ENCODE measurements at places on chromosomes 13 and 19.
A peak's percentile ranks its signal among the peaks of the same experiment; 100 is the strongest.

DNA sequence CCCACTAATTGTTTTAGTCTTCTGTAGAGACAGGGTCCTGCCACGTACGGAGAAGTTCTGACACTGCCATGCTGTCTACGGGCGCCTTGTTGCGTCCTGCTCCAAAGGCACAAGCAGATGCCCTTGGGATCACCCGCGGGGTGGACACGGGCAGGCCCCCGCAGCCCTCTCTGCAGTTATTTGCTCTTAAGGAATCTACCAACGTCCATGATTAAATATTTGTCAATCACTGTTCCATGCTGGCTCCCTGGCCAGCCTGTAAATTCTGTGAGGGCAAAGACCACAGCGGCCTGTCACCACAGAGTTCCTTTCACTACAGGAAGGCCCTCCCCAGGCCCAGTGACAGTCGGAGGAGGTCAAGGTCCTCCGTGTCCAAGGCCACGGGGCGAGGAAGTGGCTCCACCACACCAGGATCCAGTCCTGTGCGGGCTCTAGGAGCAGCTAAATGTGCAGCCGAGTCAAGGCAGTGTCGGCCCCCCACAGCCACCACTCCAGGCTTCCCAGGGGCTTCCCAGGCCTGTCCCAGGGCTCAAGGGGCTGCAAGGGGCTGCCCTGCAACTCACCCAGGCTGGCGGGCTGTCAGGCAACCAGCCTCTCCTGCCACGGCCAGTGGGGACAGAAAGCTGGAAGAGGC is 2.1 kb downstream of the RNF126 start:
- no peak for DNase-seq

DNA sequence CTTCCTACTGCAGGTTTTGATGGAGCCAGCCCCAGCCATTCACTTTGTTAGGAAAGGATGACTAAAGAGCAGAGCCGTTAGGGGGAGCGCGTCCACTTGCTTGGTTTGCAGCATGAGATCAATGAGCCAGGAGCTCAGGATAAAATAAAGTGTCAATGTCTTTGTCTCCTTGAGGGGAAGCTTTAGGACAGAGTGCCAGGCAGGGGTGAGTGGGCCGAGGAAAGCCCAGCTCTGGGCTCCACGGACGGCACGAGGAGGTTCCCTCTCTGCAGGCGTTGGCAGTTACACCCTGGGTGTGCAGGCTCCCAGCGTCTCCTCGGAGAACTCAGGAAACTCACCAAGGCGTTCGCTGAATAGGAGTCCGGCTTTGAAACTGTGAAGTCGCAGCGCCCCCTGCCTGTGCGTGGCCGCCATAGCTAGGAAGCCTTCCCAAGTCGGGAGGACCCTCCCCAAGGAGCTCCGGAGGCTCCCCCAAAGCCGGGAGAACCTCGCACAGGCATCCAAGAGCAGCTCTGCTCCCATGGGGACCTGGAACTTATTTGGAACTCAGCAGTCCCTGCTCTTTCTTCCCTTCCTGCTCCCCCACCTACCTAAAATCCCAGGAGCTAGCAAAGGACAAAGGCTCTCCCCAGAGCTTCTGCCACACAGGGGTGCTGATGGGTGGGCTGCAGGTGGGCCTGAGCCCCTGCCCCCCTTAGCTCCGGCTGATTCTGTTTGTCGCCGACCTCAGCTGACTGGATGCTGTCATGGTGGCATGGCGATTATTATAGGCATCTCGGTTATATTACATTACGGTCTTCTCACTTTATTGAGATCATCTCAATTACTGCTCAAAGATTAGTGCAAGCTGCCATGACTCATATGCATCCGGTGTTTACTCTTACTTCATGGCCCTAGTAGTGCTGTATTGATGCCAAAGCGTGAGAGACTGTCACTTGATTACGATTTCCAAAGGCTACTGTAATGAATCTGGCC is 34.4 kb downstream of the GSX1 start:
- DNase-seq = peak; percentile 38

GRCh38 chr13:110201114-110201513 is 105.8 kb downstream of the COL4A1 start:
- no peak for DNase-seq

- no peak for DNase-seq
Observed at GRCh38 chr19:49186108-49186507, 28.5 kb downstream of the TRPM4 start.

- DNase-seq = no peak
Observed at GRCh38 chr13:29556742-29557141, 38.7 kb downstream of the SLC7A1 start.

GRCh38 chr19:11152318-11153062 is 3.1 kb downstream of the SPC24 start:
- DNase-seq = no peak

DNA sequence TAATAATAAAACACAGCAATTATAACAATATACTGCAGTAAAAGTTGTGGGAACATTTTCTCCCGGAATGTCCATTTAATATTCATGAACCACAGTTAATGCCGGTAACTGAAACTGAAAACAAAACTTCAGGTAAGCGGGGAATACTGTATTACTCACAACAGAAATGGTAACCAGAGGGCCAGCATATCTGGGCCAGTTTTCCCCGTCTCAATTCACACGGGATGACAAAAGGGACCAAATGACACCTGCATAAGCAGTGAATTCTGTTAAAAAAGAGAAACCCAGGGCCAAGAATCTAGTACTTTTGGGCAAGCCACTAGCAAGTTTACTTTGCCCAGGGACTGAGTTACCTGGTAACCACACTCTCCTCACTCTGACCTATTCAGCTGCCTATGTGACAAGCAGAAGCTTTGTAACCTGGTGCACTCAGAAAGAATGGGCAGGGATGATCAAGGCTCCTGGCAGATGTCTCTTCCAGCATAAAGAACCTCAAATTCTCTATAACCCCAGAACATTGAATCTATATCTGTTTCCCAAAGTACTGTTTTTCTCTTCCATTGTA is 1171.2 kb downstream of the DIAPH3 start:
- DNase-seq = no peak

DNA sequence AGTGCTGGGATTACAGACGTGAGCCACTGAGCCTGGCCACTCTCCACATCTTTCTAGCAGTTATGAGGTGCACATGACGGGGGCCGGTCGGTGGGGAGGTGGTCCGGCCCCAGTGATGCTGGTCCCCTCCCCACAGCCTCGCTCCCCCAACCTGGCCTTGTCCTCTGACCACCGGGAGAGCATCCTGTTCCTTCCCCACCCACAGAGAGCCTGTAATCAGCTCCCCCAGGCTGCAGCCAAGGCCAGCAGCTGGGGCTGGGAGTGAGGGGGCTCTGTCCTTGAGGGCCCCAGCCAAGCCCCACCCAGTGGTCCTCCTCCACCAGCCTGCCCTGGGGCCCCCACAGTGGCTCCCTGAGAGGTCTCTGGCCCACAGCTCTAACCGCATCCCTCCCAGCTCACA is 3.0 kb upstream of the INSL3 start:
- DNase-seq = no peak

DNA sequence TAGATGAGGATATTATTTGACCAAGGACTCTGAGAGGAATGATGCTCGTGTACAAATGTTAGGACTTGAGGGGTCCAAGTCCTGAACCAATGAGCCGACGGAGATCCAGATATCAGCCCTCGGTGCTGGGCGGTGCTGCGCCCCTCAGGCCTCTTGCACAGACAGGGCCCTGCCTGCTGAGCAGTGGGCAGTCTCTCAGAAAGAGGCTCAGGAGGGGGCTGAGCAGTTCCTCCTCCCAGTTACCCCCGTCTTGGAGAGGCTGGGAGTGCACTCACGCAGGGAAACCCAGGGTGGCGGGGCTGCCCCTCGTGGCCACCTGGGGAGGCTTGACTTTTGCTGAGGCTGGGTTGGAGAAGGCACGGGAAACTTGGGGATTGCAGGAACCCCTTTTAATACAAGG is 18.4 kb downstream of the TEX29 start:
- DNase-seq = no peak

DNA sequence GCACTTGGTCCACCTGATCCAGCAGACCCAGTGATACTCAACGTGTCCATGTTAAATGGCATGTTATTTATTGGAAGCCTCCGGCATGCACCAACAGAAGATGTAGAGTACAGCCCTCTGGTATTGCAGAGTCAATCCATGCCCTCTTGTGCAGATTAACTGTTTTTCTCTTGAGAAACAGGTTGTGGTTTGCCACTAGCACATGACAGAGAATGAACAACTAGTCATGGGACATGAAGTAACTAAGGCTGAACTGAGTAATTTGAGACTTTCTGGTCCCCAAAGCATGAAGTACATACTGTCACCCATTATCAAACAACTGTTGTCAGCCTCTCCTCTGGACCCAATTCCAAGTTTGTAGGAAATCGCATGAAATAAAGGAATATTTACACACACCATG is 3.2 kb downstream of the ZNF562 start:
- DNase-seq = no peak

DNA sequence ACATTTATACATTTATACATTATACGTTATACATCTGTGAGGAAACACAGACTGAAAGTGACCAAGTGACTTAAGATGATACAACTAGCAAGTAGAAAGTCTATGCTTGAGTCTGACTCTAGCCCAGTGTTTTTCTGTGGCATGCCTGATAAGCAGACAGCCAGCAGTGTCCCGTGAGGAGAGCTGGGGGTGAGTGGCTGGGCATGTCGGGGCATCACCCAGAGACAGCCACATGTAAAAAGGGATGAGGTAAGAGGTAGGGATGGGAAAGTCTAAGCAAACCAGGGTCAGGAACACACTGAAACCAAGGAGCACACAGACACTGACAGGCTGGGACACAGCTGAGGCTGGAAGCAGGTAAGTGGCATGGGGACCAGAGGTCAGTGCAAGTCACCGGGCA is 333.2 kb downstream of the FOXO1 start:
- DNase-seq = no peak

GRCh38 chr19:33124207-33125098 is 7.5 kb upstream of the WDR88 start:
- DNase-seq = no peak
